CD4-positive, alpha-beta T cell treated with Interleukin-6 for 4 hours (primary cell): ENCODE measurements at places on chromosomes 2 and 18.
A peak's percentile ranks its signal among the peaks of the same experiment; 100 is the strongest.

DNA sequence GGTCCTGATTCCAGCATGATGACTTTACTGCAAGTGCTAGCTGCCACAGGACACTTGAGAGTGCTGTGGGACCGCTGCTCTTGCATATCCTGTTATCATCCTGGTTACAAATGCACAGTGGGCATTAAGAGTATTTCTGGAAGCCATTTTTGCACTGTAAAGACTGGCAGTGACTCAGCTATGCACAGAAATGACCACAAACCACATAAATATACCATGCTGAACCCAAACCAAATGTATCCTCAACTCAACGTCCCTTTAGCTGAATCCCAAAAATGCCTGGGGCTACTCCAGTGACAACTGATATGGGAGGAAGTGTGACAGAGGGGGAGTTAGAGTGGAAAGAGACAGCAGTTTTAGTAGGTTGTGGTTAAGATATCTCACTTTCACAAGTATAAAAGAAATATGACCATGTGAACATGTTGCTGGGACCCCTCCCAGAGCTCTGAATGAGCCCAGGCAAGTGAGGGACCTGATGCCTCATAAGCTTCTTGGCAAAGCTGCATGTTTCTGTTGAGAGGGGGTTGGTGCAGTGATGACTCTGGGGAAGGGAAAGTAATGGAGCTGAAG lies 37.3 kb downstream of the RHBDD1 start:
- no peak for DNase-seq

DNA sequence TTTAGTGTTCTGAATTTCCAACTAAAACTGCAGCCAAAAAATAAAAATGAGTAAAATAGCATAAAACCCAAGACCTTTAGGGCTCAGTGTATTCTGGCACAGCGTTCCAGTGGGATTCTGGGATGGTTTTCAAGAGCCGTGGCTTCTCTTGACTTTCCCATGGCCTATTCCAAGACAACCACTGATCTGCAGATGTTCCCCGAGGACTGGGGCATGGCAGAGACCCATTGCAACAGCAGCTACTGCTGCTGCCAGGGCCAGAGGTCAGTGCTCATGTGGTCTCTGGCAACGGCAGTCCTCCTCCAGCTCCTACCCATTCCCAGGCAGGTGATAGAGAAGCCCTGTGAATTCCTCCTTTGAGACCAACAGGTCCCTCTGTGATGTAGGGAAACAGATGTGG lies 26.8 kb downstream of the TNP1 start:
- no peak for DNase-seq

GRCh38 chr2:42974721-42975717 lies 182.6 kb upstream of the HAAO start:
- DNase-seq: peak; percentile 67

DNA sequence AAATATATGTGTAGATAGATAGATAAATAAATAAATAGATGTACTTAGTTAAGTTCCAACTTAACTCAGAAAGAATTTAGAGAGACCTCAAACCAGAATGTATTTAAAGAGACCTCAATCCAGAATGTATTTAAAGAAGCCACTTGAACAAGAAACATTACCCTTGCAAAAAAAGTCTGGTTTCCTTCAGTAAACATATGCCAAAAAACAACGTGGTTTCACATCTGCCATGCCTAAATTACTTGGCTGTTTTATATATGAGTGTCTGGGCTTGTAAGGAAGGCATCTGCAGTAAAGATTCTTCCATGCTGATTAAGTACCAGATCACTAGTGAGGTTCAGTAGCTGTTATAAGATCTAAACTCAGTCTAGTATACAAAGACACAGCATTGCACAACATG lies 29.1 kb upstream of the RPE start:
- no peak for DNase-seq

DNA sequence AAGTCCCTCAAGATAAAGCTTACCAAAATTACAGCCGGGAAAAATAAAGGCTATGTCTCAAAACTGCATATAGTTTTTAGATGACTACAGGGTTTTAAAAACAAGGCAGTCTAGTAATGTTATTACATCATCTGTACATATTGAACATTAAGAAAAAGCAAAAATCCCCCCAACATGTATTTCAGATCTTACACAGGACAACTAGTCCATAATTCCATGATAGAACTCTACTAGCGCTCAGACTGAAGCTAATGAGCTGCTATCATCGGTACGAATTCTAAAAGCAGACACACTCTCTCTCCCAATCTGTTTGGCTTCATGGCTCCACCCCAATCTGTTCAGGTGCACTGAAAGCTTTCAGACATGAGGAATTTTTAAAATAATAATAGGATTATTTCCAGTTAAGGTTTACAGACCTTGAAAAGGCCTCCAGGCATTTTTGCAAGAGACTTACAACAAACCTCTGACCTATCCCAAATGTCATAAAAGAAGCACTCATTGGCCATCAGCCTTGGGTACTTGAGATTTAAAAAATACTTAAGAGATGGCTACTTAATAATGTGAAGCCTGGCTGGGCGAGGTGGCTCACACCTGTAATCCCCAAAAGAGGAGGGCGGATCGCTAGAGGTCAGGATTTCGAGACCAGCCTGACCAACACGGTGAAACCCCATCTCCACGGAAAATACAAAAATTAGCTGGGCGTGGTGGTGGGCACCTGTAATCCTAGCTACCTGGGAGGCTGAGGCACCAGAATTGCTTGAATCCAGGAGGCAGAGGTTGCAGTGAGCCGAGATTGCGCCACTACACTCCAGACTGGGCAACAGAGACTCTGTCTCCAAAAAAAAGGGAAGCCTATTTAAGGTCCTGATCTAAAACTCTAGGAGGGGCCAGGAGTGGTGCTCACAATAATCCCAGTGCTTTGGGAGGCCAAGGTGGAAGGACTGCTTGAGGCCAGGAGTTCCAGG lies 2.0 kb downstream of the NPC1 start:
- DNase-seq: no peak

- no peak for DNase-seq
These were observed 46.3 kb downstream of the SCN9A start for GRCh38 chr2:166329465-166329864.

GRCh38 chr2:118661179-118661578 lies 186.3 kb downstream of the EN1 start:
- no peak for DNase-seq

GRCh38 chr2:20430461-20431300 lies 16.2 kb upstream of the RHOB start:
- DNase-seq: no peak

- DNase-seq: no peak
These were observed 35.7 kb upstream of the DLX1 start for GRCh38 chr2:172049567-172050120.

DNA sequence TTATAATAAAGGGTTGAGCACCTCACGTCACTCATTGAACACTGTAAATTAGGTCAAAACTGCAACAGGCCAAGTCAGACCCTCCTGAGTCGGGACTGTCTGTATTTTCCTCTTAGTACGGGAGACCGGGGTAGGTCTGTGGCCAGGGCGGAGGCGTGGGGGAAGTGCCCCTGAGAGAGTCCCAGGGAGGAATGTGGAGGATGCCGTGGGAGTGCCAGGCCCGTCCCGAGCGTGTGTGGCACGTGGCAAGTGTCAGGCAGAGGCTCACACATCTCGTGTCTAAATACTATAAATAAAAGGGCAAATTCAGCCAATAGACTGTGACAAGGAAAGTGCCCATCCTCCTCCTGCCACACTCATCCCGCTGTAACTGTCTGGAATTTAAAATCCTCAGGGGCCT lies 6.3 kb upstream of the HDAC4 start:
- DNase-seq: no peak

GRCh38 chr2:63651356-63651755 lies 62.6 kb downstream of the MDH1 start:
- no peak for DNase-seq

DNA sequence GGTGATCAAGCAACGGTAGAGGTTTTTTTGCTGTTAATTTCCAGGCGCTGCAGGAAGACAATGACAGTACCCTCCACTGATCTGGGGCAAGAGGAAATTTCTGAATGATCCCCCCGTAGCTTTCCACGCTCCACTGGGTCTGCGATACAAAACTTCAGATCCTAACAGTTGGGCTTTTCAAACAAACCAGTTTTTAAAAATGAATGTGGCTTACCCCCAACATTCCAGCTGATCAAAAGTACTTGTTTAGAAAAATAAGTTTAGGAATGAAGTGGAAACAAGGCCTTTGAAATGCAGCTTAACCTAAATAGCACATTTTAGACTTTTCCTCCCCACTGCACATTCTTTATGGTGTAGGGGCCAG lies 5.7 kb downstream of the ZFP36L2 start:
- peak; percentile 26 for DNase-seq

DNA sequence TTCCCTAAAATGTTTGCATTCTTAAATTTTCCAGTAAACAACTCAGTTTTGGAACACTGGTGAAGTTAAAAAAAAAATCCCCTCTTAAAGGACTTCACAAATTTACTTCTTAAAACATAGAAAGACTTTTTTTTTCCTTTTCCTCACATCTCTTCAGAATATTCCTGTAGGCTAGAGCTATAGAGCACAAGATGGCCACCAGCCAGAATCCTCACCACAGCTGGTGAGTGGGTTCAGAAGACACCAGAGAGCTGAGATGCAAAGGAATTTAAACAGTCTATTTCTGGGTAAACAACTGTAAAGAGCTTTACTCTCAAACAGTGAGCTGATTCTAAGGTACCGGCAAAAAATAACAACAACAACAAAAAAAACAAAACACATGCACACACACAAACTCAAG lies 252.8 kb downstream of the LRP1B start:
- no peak for DNase-seq

- DNase-seq: peak; percentile 9
These were observed 144.1 kb downstream of the EVA1A start for GRCh38 chr2:75416420-75417342.

DNA sequence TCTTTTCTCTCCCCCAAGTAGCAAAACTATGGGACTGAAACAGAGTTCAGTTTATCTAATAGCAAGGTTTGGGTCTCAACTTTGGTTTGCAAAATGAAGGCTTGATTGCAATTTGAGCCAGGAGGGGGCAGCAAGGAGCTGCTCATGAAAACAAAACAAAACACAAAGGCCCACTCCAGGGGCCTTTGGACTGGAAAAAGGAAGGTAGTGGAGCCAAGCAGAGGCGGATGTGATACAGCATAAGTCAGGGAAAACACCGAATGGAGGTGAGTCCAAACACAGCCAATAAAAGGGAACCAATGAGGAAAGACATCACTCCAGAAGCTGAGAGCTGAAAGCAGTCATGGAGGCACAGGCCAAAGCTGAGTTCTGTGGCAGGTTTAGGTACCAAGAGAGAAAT lies 799.7 kb upstream of the ACVR2A start:
- DNase-seq: peak; percentile 54

DNA sequence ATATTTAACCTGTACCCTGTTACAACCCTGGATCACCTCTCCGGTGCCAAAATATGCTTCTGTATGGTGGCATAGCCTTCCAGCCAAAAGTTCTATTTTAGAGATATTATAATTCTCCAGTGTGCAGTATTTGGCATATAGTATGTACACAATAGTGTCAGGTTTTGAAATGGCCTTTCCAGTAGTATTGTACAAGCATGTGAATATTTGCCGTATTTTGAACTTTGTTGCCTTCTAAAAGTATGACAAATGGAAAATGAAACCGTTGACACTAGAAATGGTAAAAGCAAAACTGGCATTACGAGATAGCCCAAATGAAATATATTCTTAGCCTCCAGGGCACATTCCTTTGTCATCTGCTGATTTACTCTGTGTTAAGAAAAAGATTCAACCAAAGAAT lies 431.2 kb downstream of the LRP1B start:
- DNase-seq: no peak

GRCh38 chr2:100936070-100936741 lies 65.9 kb upstream of the RPL31 start:
- no peak for DNase-seq

DNA sequence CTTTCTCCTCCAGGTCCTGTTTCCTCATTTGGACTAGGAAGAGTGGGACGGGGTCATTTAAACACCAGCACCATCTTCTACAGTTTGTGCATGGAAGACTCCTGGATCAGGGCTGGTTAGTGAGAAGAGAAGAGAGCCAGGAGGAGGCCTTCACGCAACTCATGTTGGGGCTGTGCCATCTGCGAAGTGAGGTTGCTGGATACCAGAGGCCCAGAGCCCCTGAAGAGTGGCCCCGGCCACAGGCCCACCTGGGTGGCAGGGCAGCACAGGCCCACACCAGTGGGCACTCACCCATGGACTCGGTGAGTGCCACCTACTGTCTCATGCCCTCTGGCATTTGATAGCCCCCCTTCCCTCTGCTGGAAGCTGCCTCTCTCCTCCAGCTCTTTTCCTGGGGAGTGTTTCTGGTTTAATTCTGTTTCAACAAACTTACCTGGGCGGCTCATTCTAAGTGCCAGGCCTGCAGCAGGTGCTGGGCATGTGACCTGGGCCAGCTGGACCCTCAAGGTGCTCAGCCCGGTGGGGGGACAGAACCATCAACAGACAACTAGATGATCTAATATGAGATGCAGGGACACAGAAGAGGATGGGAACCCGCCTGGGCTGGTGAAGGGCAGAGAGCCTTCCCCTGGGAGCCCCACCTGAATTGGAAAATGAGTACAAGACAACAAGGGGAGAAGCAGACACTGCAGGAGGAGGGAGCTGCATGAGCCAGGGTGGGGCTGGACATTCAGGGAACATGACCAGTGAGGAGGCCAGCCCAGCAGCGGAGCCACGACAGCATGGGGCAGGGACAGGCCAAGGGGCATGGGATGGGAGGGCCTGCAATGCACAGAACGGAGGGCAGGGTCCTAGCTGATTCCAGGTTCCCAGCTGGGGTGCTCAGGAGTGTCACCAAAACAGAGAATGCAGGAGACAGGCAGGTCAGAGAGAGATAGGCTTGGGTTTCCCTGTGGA lies 70.6 kb downstream of the MARCO start:
- DNase-seq: no peak

DNA sequence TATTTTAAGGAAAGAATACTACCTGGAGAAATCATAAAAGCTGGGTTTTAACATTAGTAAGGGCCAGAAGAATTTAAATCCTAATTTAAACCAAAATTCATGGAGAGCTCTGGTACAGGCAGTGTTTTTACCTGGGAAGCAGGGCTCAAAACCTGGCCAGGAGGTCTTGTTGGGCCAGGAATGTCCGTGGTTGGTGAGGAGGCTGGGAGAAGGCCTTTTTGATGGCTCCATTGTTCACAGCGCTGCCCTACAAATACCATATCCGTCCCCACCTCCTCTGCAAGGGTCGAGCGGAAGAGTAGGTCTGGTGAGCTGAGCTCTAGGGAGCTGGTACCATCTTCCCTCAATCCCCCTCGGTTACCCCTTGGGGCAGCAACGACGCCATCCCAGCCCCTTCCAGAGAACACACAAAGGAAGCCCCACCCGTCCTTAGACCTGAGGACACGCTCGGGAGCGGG lies 10.9 kb upstream of the HOXD1 start:
- no peak for DNase-seq

- no peak for DNase-seq
These were observed 22.9 kb downstream of the ITGB1BP1 start for GRCh38 chr2:9400268-9401058.

DNA sequence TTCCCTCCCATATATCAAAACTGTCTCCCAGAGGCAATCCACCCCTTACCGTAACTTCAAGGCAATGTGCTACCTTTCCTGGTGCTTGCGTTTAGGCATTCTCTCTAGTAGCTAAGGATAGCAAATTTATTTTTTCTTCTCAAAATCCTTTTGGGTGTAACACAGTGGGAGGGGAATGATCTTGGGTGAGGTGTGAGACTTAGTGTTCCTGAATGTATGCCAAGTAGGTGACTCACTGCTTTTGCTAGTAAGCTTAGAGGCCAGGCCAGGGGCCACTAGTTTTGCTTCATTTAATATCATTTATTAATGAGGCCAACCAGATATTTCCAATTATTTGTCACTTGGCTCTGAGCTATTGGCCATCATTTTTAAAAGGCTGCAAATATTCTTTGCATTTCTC lies 135.5 kb downstream of the NAPG start:
- DNase-seq: no peak
